Spinal cord (tissue), 10 donors: ENCODE measurements at places on chromosomes 4 and X. TPM values are rescaled to one million over a fixed set of nuclear protein-coding genes. Genes with fewer than 3 reads are reported as not detected.
A peak's percentile ranks its signal among the peaks of the same experiment; 100 is the strongest.

- no peak for DNase-seq
Observed at GRCh38 chr4:75071317-75071716, 138.4 kb downstream of the PARM1 start.

- no peak for DNase-seq
Observed at GRCh38 chr4:152328582-152328981, 207.3 kb downstream of the FBXW7 start.

GRCh38 chr4:61663310-61663709 is 463.2 kb downstream of the ADGRL3 start:
- no peak for DNase-seq

DNA sequence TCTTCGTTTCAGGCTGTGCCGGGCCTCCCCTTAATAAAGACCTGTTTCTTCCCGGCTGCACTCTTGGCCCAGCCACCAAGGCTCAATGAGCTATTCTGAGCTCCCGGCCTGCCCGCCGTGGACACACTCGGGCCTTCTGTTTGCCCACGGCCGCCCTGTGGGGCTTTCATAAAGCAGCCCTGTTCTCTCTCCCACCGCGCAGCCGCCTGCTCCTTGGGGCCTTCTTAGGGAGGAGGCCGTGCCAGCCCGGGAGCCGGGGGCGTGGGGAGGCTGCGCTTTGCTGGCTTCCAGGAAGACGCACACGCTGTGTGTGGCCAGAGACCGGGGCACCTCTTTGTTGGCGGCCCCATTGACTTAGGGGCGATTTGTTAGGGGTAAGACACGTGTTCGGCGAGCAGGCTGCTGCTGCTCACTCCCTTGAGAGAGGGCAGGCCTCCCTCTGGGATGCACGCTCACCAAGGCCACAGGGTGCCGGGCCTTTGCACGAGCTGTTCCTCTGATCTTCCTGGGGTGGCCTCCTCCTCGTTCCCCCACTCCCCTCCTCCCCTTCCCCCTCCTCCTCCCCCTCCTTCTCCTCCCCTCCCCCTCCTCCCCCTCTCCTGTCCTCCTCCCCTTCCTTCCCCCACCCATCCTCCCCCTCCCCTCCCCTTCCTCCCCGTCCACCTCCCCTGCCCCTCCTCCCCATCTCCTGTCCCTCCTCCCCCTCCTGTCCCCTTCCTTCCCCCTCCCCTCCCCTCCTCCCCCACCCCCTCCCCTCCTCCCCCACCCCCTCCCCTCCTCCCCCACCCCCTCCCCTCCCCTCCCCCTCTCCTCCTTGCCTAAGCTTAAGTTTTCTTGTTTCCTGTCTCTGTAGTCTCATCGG is 11.3 kb downstream of the BLOC1S4 start:
- peak; percentile 67 for DNase-seq

The OPHN1 gene
- 22.3 TPM for total RNA-seq

GRCh38 chr4:176780995-176781738 is 11.6 kb downstream of the VEGFC start:
- DNase-seq: no peak

GRCh38 chrX:75547783-75548182 is 24.9 kb upstream of the ZDHHC15 start:
- no peak for DNase-seq

The RS1 gene
- total RNA-seq: not detected

The FSTL5 gene
- 31.6 TPM for total RNA-seq

GRCh38 chr4:1351854-1352566 is 5.0 kb downstream of the UVSSA start:
- DNase-seq: peak; percentile 48
